ENCODE measurements at places on chromosomes 3 and 15. TPM values are rescaled to one million over a fixed set of nuclear protein-coding genes. Genes with fewer than 3 reads are reported as not detected.
A peak's percentile ranks its signal among the peaks of the same experiment; 100 is the strongest.

The GPR156 gene
- 0.31 TPM for polyA plus RNA-seq

The CCR8 gene
- not detected for polyA plus RNA-seq

The SERPINI2 gene
- not detected for polyA plus RNA-seq

The CCR3 gene
- polyA plus RNA-seq: not detected

The SNX1 gene
- 80.7 TPM for polyA plus RNA-seq

The TEX9 gene
- 1.9 TPM for polyA plus RNA-seq

The NUP210 gene
- polyA plus RNA-seq: 1.8 TPM

GRCh38 chr3:12483410-12483809 lies 870 bp upstream of the TSEN2 start:
- DNase-seq: no peak

DNA sequence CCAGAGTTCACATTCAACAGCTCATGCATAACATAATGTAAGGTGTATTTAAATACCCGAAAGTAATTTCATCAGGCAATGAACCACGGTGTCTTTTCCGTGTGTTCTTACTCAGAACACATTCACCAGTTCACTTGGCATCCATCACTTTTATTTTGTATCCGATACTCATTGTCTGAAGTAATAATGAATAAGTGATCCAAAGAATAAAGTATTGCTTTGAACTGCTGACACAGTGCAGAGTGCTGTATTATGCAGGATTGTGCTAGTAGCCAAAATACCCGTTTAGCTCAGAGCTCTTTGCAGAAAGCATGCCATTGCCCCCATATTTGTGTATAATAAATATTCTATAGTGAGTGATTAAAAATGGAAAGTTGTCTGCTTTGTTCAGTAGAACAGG lies 460.9 kb upstream of the KCNMB2 start:
- no peak for DNase-seq

- DNase-seq: no peak
Measured at GRCh38 chr3:103393395-103394186, 958.8 kb downstream of the ZPLD1 start.

DNA sequence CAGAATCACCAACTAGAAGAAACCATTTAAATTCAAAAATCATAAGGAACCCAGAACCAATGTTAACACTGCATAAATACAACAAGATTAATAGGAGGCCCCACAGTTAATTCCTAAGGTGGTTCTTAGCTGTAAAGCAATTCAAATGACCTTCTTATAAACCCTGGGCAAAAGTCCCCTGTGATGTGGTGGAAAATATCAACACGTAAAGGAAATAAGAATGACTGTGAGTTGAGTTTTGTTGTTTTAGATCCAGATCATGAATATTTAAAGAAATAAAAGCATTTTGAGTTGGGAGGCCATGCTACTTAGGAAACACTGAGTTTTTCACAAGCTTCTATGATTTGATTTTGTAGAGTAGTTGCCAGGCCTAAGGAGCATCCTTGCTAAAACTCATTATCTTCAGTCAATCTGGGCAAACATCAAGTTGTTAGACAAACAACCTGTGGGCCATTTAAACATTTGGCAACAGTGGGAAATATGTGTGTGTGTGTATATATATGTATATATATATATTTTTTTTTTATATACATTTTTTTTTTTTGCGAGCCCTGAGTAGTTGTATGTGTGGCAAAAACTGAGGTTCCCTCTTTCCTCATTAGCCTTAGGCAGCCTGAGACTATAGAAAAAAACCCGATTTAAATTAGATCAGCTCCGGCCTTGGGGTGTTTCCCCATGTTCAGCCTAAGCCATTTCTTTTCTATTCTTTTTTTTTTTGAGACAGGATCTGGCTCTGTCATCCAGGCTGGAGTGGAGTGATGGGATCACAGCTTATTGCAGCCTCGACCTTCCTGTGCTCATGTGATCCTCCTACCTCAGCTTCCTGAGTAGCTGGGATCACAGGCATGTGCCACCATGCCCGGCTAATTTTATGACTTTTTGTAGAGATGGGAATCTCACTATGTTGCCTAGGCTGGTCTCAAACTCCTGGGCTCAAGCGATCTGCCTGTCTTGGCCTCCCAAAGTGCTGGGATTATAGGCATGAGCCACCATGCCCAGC lies 8.0 kb upstream of the PXK start:
- DNase-seq: no peak

GRCh38 chr3:193911784-193912340 lies 224.1 kb upstream of the HES1 start:
- no peak for DNase-seq

DNA sequence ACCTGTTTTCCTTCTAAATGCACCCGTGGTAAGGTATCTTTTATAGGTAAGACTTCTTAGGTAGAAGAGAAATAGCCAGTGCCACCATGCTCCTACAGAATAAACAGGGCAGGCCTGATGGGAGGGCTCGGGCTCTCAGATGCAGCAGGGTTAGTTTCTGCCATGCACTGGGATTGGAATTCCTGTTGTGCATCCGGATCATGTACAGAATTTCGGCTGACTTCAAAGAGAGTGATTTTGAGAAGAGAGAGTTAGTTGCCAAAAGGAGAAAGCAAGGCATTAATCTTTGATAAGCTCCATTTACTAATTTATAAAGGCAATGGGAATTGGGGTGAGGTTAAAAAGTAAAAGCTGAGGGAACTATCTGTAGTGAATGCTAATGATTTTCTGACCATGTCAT lies 211.2 kb downstream of the WDR72 start:
- DNase-seq: no peak

DNA sequence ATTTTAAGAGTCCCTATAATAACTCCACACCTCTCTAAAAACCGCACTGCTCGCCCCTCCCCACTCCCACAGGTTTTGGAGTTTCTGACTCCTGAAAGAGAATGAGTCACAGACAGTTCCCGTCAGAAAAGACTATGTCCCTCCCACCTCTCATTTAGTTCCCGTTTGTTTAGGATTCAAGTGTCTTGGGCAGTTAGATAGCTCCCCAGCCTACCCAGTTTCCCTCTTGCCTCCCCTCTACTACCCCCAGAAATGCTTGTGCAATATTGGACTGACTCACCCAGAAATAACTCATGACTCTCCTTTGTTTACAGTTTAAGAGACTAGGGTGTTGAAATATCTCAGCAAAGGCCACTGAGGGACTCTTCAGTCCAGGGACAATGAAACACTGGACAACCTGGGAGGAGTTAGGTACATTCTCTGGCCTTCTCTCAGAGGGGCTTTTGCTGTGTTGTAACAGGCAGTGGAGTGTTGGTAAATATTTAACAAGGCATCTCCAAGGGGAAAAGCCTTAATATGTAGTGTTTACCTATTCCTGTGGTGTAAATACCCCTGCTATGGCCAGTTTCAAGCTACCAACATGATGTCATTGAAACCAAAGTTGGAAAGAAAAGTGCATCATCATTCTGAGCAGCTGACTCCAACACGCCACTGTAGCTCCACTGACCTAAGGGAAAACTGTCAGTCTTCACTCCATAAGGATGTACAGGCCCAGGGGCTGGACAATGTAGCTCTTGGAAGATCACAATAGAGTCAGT lies 96.1 kb upstream of the CHD2 start:
- no peak for DNase-seq

- DNase-seq: no peak
Measured at GRCh38 chr3:194306771-194307640, 44.1 kb downstream of the CPN2 start.

DNA sequence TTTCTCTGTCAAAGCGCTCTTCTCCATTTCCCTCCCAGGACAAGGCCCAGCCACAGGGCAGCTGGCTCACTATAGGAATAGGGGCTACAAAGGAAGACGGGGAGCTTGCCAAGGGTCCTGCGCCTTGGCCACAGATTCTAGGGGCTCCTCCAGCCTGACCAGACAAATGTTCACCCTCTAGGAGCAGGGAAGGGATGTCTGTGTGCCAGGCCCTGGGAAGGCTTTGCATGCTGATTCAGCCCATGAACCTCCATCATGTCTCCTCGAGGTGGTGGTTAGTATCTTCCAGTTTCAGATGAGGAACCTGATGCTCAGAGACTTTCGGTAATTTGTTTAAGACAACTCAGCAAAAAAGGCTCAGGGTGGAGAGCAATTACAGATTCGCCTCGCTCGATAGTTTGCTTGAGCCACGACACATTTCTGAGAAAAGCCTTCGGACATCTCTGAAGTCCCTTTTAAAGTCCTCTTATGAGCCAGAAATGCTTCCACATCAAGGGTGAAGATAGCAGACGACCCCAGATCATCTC lies 110.0 kb downstream of the XXYLT1 start:
- DNase-seq: no peak

- no peak for DNase-seq
Measured at GRCh38 chr3:133477487-133477886, 77.6 kb downstream of the BFSP2 start.

- DNase-seq: no peak
Measured at GRCh38 chr15:43977072-43977884, 150.5 kb downstream of the WDR76 start.

DNA sequence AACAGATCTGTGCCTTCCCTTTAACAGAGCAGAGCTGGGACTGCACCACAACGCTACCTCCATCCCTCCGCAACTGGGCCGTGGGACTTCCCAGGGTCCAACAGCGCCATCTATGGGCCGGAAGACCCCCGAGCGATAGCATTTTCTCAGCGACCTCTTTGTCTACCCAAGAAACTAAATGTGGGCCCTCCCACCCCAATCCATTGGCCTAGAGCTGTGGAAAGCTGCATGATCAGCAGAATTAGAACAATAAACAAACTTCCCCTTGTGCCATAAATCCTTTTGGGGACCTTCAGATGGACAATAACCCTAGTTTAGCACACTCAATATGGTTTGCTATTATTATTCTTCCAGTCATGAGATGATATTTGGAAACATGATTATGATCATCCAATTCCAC lies 74.8 kb upstream of the NTRK3 start:
- DNase-seq: peak; percentile 62

DNA sequence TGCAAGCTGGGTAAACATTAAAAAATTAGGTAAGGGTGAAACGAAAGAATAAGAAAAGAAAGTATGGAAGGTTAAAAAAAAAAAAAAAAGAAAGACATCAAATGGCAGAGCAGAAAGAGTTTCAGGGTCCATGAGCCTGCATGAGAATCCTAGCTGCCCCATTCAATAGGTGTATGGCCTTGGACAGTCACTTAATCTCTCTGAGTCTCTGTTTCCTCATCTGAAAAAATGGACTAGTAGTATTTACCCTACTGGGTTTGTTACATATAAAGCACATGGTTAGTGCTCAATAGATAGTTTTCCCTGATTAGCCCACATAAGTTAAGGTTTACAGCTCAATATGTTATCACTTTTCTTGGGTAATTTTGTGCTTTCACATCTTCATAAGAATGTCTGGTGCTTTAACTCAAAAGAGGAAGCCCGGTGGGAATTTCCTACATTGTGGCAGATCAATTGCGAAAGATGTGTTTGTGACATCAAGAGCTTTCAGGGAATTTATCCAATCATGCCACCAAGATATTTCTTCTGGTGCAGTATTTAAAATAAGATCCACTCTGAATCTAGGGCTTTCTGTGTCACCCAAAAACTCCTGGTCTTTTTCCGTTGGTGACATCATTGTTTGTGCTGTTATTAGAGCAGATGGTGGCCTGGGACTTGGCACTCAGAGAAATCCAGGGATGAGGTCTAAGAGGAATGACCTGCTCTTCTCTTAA lies 57.2 kb upstream of the UBE2E1 start:
- no peak for DNase-seq

DNA sequence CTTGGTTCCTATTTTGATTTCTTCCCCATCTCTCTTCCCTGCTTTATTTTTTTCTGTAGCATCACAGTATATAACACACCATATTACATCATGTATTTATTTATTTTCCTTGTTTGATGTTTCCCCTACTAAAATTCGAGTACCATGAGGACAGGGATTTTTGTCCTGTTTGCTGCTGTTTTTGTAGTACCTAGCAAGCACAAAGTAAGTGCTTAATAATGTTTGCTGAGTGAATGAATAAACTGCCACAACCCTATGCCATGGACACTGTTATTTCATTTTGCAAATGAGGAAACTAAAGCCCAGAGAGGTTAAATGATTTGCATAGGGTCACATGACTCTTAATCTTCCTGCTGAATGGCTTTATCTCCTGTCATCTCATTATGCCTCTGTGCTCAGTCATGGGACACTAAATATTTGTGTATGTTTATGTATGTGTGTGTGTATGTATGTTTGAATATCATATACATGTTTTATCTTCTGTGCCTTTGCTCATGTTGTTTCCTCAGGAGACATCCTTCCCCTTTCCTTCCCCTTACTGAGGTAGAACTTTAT lies 26.1 kb upstream of the MGA start:
- DNase-seq: no peak

DNA sequence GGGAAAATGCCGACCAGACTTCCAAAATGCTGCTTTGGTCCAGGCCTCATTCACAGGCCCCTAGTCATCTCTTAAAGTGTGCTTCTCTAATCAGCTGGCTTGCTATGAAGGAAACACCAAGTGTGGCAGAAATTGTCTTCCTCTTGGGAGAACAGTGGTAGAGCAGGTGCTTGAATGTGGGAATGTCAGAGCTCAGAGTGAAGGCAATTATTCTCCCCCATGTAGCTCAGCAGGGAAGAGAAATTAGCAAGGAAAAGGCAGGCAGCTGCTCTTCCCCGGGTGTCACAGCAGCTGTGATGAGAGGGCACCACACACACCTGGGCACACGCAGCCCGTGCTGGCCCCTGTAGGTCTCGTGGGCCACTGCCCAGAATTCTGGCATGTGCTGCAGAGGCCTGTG lies 358.5 kb downstream of the WDR72 start:
- no peak for DNase-seq

DNA sequence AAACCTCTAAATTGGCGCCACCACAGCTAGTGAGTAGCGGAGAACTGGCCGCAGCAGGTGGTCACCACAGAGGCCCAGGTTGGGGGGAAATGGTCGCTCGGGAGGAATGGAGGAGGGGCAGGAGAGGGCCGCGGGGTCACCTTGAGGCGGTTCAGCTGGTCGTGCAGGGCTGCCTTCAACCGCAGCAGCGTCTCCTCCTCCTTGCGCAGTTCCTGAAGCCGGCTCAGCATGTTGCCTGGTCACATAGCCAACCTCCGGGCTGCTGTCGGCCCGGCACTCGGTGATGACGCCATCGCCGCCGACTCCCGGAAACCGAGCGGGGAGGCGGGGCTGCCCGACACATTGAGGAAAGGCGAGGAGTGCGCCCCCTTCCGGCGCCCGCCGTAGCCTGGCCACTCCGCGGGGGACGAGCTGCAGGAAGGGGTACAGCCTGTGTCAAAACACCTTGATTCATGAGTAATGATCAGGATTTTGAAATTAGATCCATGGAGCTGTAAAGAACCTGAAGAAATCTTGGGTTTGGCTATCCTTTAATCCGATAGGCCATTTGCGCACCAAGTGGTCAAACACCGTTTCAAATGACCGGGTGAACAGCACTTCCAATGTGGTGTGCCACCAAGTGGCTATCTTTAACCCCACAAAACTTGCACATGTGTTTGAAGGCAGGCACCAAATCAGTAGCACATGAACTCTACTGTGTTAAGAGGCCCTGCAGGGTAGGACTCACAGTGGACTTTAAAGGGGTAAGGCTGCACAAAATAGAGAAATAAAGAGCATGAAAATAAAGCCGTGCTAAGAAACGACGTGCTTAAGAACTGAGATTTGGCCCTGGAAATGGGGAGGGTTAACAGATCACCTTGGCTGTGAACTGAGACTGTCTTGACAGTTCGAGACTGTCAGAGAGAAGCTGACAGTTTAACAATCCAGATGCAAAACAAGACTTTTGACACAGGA lies at the start of gene SNAPC5:
Gene SNAPC5 (minus strand): TSS at position 261 of the 954 bp plus-strand sequence. CDS start 31 bp downstream, at position 230.
- peak; percentile 93 for DNase-seq

- no peak for DNase-seq
Measured at GRCh38 chr3:169356284-169356955, 307.1 kb downstream of the MECOM start.
